ENCODE measurements at places on chromosomes 7 and 10.

DNA sequence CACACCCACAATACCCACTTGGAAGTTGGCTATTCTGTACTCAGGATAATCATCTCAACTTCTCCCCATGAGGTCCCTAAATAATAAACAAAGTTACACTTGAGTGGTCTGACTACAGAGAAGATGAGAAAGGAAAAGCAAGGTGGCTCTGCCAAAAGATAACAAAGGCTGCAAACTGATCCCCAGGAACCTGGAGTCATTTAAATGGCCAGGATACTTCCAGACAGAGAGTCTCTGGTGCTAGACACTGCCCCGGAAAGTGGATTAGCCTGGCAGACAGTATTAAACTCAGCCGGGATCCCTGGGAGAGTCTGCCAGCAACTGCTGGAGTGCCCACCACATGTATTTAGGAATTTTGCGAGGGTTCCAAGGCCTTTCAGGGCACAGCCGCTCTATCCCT is 93.7 kb downstream of the DGKI start:
- DNase-seq: no peak

GRCh38 chr7:6382817-6383216 is 64.9 kb downstream of the DAGLB start:
- DNase-seq: no peak

GRCh38 chr7:11749629-11750028 is 82.4 kb downstream of the THSD7A start:
- DNase-seq: no peak

DNA sequence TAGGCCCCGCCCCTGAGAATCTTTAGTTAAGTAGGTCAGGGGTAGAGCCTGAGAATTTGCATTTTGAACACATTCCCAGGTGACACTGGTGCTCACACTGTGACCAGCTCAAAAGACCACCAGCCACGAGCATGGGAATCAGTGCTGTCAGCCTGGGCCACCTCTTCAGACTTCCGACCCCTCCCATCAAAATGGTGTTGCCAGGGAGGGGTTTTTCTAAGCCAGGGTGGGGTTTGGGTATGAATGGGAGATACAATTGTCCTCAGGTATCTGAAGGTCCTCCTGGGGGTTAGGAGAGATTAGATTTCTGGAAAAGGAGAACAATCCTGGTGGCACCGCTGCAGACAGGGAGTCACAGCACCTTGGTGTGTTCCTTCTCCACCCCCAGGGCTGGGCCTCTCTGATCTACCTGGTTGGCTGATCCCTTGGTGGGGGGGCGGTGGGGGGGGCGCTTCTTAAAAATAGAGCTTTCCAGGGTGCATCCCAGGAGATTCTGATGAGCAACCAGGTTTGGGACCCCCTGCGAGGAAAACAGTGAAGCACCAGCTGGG is 111.5 kb upstream of the ANLN start:
- no peak for DNase-seq

GRCh38 chr7:135791543-135792362 is 43.1 kb upstream of the FAM180A start:
- no peak for DNase-seq

DNA sequence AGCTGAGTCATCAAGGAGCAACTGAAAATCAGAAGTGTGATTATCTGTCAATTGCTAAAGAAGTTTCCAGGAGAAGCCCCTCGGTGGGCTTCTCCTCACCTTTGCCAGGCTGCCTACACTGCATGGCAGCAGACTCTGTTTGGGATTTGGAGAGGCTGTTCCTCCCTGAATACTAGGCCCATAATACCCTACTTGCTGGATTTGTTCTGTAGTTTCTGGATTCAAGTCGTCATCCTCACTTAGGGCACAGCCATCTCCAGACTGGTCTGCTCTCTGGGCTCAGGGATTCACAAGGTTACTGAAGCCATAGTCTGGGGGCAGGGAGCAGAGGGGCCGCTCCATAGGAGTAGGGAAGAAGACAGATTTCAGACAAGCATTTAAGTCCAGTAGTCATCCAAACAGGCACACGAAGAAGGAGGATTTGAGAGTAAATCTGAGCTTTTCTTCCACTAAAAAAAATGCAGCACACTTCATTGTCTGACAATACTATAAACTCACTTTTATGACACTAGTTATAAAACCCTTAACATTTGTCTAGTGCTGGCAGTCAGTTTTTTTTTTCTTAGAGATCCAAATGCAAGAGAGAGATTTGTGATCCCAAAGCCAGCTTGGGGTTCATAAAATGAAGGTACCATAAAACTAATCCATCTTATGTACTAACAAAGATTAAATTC is 723.3 kb downstream of the GRID1 start:
- no peak for DNase-seq

- DNase-seq: no peak
These were observed 4.6 kb downstream of the NKX2-3 start for GRCh38 chr10:99537086-99537988.

DNA sequence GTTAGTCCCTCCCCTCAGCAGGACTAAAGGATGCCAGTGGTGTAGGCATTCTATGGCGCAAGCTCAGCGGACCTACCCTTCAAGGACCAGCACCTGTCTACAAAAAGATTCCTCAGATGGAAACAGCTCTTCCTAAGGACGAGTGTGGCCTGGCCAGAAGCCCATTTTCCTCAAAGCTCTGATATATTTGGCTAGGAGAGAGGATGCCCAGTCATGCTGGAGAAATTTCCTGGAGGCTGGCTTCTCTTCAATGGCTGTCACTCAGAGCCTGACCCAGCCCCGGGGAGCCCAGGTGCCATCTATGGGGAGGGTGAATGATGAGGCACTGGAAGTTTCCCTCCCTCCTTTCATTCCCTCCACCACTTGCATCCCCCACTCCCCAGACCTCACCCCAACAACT is 111.5 kb downstream of the PLXNA4 start:
- no peak for DNase-seq

- DNase-seq: no peak
These were observed 201.4 kb upstream of the NPVF start for GRCh38 chr7:25429731-25430130.

DNA sequence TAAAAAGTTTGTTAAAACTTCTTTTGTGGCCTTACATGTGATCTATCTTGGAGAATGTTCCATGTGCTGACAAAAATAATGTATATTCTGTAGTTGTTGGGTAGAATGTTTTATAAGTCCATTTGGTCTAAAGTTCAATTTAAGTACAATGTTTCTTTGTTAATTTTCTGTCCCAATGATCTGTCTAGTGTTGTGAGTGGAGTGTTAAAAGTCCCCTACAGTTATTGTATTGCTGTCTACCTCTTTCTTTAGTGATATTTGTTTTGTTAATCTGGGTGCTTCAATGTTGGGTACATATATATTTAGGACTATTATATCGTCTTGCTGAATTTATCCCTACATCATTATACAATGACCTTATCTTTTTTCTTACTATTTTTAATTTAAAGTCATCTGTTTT is 6.9 kb downstream of the TMEM140 start:
- no peak for DNase-seq

- DNase-seq: no peak
These were observed 243.8 kb downstream of the TCERG1L start for GRCh38 chr10:131067690-131068089.

- DNase-seq: no peak
These were observed 627.9 kb downstream of the SORCS3 start for GRCh38 chr10:105268961-105269360.

DNA sequence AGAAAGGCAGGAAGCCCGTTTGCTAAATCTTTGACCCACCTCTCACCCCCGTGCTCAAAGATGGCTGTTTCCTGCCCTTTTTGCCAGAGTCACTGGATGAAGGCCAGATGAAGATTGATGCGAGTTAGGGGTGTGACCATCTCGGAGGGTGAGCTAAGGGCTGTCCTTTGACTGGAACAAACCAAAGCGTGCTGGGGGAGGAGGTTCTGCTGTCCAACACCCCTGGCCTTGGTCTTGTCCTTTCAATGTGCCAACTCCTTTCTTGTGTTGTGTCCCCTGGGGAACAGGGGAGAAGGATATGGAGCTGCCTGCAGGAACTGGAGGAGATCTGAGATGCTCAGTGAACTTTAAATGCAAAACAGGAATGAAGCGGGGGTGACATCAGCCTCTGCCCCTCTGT is 90.3 kb upstream of the ADAM12 start:
- DNase-seq: no peak

DNA sequence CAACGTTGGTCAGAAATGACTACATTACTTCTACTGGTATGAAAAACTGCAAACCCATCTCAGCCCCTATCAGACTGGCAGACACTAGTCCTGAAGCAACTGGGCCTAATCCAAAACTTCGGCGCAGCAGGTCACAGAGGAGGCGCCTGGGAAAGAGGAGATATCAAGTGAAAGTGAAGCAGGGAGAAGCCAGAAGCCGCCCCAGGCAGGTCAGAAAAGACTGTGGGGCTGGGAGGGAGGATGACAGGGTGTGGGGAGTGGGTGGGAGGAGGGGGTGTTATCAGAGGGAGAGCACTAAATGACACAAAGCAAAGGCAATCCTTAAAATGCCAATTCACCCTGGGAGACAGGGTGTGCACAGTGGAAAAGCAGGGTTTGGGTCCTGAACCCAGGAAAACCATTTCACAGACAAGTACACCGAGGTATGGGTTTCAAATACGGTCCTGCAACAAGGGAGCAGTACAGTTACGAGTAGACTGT is 731 bp downstream of the CHCHD3 start:
- no peak for DNase-seq

DNA sequence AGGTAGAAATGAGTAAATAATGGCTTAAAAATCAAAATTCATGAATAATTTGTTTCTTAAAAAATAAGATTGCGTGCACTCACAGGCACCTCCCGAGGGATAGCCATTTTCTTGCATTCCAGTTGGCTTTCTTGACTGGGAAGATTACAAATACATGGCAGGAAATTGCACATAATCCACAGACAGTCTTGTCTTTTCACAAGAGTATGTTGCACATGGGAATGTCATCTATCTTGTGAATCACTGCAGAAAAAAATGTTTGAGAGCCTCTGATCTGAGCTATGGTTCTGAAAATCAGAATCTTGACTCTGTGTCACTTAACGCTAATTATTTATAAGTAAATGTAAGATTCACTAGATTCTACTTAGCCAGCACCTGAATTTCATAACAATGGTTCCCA is 74.1 kb upstream of the PRKG1 start:
- no peak for DNase-seq

- DNase-seq: no peak
These were observed 496.1 kb downstream of the CCSER2 start for GRCh38 chr10:84824525-84824924.

DNA sequence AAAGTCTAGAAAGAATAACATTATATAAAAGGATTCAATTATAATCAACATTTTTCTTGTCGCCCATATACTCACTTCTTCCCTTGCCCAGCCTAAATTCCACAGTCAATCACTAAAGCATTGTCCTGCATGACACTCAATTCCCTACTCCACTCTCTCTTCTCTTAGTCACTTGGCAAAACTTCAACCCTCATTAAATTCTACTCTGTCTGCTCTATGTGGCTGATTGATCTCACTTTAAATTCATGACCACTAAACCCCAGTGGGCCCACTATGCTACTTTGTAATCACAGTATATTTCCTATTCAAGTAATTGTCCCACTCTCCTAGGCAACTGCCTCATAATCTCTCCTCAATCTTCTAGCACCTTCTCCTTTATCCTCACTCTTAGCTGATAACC is 54.1 kb downstream of the MTERF1 start:
- no peak for DNase-seq

DNA sequence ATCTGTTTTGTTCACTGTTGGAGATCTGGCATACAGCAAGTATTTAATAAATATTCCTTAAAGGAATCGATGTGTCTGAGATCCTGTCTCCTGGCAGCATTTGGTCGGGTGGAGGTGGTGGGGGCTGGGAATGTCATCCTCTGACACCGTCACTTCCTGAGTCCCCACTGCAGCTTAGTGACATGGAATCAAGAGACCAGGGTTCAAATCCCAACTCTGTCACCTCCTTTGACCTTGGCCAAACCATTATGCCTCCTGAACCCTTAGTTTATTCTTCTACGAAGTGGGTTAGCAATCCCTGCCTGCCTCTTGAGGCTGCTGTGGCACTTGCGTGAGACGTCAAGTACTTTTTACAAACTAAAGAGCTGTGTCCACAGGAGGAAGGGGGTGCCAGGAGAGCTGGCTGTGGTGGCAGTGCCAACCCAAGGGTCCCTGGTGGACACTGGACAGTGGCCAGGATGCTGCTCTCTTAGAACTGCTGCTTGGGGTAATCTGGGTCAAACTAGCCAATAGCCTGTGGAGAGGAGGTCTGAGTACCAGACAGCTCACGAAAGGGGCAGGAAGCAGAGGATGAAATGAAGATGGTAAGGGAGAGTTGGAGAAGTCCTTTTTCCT is 8.0 kb upstream of the ZMIZ1 start:
- DNase-seq: no peak

GRCh38 chr7:17633067-17633466 is 307.2 kb downstream of the SNX13 start:
- no peak for DNase-seq

GRCh38 chr7:23889566-23889965 is 179.5 kb downstream of the STK31 start:
- no peak for DNase-seq

- DNase-seq: no peak
These were observed 195.3 kb downstream of the FZD1 start for GRCh38 chr7:91459539-91459938.

- DNase-seq: no peak
These were observed 63.2 kb downstream of the TNRC18 start for GRCh38 chr7:5360451-5360850.

DNA sequence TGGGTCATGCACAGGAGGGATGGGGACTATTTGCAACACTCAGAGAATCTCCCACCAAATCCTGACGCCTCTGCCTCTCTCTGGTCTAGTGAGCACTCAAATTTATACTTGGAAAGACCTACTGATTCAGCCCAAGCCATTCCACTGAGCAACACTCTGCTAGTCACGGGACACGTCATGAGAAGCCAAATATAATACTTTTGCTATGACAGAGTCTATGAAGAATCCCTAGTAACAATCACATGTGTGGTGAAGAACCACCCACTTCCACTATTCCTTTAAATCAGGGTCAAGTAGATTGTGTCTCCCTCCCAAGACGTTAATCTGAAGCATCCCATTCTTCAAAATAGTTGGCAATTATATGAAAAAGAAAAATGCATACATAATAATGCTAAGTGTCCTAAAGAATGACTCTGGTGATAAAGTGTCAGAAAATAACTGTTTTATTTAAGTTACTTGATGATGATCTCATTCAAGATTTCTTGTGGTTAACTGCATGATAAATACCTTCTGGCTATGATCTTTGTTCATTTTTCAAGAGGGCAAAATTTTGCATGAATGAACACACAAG is 28.5 kb downstream of the CHCHD3 start:
- no peak for DNase-seq

- DNase-seq: no peak
These were observed 604 bp upstream of the CYP3A43 start for GRCh38 chr7:99827040-99827778.

DNA sequence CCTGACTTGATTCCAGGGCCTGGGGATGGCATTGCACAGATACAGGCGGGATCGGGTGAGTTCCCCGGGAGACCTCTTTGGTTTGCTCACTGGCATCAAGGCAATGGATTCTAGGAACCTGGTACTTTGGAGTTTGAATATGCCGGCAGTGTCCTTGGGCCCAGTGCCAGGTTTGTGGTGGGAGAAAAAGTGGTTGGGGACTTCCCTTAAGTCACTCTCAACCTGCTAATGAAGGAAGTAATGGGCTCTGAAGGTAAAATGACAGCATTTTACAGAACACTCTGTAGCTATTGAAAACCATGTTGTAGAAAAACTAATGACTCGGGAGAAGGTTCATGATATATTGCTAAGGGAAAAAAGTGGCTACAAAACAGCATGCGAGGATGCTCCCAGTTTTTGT is 129.9 kb downstream of the CFAP58 start:
- DNase-seq: no peak

GRCh38 chr10:131824371-131825149 is 76.2 kb upstream of the PPP2R2D start:
- no peak for DNase-seq
